ENCODE measurements at places on chromosomes 1 and 21.
A peak's percentile ranks its signal among the peaks of the same experiment; 100 is the strongest.

DNA sequence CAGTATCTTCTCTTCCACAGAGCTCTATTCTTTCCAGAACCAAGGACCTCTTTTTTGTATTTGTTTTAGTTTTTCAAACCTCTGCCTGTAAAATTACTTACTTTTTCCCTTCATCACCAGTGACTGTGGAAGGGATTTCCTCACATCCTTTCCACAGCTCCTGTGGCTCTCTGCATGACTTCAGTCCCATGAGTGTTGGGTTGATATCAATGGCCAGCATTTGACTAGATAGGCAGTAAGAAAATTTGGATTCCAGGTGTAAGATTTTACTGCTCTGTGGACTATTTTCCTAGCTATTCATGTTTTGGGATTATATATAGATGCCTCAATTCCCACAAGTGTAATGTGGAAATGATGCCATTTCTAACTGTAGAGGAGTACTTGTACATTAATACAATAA is 171.5 kb upstream of the PTBP2 start:
- no peak for DNase-seq

DNA sequence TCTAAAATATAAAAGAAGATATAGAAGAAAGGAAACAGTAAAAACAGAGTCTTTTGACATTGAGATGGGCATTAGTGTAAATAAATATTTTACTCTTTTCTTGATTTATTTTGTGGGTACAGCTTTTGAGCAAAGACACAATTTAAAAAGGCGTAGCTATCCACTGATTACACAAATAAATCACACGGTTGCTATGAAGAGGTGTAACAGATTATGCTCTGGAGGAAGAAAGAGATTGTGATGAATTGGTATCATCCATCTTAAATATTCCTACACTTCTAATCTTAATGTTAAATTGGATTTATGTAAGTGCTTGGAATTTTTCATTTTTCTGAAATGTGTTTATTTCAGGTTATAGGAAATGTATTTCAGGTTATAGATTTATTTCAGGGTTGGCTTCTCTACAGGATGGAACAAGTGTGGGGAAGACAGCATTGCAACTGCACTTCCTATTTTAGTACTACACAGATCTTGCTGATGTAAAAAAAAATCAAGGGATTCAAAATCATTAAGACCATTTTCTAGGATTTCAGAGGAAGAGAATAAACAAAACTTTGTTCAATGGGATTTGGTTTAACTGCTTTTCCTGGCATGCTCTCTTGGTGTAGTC is 15.3 kb downstream of the XCL1 start:
- no peak for DNase-seq

- no peak for DNase-seq
Observed at GRCh38 chr1:201164645-201165044, 10.4 kb upstream of the TMEM9 start.

DNA sequence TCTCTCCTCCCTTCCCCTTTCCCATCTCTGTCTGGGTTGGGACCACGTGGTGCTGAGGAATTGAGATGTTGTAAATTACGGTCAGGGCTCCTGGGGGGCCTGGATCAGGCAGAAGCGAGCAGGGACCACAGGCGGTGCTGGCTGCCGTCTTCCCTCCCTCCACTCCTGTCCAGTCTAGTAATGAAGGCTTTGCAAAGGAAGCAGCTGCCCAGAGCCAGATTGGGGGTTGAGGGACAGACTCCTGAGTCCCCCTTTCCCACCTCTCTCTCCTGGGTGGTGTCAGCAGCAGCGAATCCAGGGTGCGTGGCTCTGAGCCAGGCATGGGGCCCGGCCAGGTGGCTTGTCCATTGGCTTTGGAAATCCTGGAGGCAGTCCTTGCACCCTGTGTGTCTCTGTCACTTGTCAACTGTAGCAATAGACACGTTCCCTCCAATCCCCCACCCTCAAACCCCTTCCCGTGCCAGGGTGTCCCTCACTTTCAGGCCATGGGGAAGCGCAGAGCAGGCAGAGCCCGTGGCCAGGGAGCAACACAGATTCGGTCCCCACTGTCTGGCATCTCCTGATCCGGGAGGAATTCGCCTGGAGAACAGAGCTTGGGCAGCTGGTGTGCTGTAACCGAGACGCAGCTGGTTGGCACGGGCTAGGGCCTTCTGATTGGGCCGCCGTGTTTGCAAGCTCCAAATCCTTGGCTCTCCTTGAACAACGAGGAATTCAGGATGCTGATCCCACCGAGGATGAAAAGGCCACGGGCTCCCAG is 64.8 kb upstream of the WNT4 start:
- DNase-seq = no peak

GRCh38 chr1:35278886-35279554 is 10.5 kb downstream of the ZMYM4 start:
- no peak for DNase-seq

GRCh38 chr1:27617420-27617819 is 13.5 kb upstream of the AHDC1 start:
- no peak for DNase-seq

GRCh38 chr1:159175571-159175970 is 4.2 kb downstream of the CADM3 start:
- no peak for DNase-seq

GRCh38 chr1:244234009-244234643 is 183.0 kb downstream of the ZBTB18 start:
- no peak for DNase-seq

GRCh38 chr1:173190101-173190936 is 16.8 kb downstream of the TNFSF4 start:
- peak; percentile 60 for DNase-seq
